ENCODE measurements at places on chromosomes 13 and 19.

GRCh38 chr19:6150289-6150688 lies 14.8 kb downstream of the ACSBG2 start:
- DNase-seq, result no peak

- no peak for DNase-seq
Observed at GRCh38 chr13:42735010-42735409, 46.4 kb upstream of the FAM216B start.

- DNase-seq, result no peak
Observed at GRCh38 chr13:51839711-51840540, 5.1 kb downstream of the TMEM272 start.

GRCh38 chr19:39518975-39519374 lies 4.0 kb downstream of the SELENOV start:
- no peak for DNase-seq

- peak; percentile 35 for DNase-seq
Observed at GRCh38 chr19:3506384-3507340, 551 bp downstream of the FZR1 start.

GRCh38 chr19:4301590-4302242 lies 473 bp downstream of the TMIGD2 start:
- DNase-seq, result no peak

DNA sequence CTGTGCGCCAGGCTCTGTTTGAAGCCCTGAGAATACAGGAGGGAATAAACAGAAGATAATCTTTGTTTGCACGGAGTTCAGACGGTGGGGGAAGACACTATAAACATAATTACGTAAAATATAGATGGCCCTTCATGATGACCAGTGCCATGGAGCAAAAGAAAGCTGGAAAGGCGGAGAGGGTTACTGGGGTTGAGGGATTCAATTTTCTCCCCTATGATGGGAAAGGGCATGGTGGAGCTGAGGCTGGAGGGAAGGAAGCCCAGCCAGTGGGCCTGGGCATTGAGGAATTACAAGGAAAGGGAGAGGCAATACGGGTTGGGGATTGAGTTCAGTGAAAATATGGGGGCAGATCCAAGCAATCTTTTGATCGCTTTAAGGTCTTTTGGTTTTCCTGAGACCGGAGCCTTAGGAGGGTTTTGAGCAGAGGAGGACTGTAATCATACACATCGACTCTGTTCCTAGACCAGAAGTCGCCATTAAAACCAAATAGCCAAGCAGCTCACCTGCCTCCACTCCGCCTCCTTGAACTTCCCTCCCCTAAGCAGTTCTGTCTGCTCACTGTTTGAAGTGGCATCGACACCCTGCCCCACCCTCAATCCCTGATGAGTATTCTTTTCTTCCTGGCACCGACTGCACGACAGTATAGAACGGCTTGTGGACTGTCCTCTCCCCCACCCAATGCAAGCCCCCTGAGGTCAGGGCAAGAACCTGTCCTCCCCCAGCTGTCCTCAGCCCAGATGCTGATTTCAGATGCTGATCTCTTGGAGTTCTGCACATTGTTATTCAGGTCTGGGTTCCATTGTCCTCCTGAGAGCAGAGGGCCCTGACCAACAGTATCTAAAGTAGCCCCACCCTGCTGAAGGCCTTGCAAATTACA lies 813 bp upstream of the ZNF296 start:
- DNase-seq, result no peak

- DNase-seq, result no peak
Observed at GRCh38 chr13:103358255-103358932, 292.2 kb upstream of the SLC10A2 start.

GRCh38 chr13:49292742-49293486 lies 45.2 kb downstream of the CDADC1 start:
- no peak for DNase-seq

DNA sequence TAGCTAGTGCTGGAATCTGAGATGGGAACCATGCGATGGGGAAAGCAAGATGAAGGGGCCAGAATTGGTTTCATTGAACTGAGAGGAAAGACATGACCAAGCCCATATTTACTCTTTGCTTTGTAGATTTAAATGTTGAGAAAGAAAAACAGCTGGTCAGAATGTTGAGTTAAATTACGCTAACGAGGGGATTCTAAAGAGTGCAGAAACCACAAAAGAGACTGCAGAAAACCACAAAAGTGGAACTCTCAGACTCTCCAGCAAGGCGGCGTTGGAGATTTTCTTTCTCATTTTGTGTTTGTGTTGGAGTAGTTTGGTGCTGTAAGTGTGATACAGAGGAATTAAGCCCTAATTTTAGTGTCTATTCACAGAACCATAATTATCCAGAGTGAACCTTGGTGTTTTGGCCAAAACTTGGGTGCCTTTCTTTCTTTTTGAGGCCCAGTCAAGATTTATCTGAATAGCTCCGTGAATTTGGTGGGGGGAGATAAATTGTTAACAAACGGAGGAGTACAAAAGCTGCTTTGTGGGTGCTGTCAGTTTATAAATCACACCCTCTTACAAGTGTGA lies 26.3 kb downstream of the SAE1 start:
- DNase-seq, result no peak

DNA sequence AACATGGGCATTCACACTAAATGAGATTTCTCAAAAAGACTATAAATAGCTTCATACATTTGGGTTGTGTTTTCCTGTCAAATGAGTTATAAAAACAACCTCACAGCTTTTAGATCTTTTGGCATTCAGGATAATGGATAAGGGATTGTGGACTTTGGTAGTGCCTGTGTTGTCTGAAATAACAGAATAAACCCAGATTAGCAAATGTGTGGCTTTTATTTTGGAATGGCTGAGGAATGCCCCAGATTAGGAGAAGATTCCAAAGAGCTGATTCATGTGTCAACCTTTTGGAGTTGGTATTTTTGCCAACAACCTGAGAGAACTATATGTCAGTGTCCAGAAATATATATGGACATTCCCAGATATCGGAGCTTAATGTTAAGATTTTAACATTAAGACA lies 164.7 kb downstream of the MTUS2 start:
- no peak for DNase-seq

Measured in T-helper 9 cell (primary cell).